ENCODE measurements at places on chromosomes 6 and 20.

DNA sequence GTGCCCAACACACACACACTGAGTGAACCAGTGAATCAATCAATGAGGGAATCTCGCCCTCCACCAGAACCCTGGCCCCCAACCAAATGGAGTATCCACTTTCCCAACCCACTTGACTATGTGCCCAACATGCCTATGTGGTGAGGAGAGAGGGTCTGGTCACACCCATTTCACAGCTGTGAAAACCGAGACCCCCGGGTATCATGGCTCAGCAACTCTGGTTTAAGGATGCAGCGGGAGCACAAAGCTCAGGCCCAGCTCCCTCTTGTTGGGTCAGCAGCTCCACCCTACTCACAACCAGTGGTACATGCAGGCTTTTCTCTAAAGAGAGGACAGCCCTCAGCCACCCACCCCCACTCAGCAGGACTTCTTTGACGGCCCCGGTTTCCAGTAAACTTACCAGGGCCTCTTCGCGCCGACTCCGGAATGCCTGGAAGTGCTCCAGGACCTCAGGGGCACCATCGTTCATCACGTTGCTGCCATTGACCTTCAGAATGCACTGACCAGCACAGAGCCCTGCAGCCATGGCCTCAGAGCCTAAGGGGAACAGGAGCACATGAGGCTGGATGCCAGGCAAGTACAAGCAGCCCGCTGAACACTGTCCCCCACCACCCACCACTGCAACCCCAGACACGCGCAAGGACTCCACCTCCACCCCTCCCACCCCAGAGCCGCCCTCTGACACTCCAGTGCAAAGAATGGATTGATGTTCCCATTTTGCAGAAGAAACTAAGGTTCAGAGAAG, 174.7 kb downstream of the PREX1 start:
- no peak for DNase-seq

DNA sequence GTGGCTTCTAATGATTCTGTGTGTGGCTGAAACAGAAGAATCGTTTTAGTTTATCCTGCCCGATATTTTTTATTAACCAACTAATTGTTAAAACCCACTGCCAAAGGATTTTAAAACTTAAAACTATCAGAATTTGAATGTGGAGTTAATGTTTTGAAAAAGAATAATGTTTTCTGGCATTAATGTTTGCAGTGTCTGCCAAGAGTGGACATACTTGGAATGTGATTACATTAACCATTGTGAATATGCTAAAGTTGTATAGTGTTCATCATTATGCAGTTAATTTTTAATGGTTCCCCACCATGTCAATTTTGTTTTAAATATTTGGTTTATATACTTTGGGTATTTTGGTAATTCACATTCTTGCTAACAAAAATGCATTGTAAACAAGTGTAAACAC, 24.4 kb downstream of the DCBLD1 start:
- DNase-seq = no peak

DNA sequence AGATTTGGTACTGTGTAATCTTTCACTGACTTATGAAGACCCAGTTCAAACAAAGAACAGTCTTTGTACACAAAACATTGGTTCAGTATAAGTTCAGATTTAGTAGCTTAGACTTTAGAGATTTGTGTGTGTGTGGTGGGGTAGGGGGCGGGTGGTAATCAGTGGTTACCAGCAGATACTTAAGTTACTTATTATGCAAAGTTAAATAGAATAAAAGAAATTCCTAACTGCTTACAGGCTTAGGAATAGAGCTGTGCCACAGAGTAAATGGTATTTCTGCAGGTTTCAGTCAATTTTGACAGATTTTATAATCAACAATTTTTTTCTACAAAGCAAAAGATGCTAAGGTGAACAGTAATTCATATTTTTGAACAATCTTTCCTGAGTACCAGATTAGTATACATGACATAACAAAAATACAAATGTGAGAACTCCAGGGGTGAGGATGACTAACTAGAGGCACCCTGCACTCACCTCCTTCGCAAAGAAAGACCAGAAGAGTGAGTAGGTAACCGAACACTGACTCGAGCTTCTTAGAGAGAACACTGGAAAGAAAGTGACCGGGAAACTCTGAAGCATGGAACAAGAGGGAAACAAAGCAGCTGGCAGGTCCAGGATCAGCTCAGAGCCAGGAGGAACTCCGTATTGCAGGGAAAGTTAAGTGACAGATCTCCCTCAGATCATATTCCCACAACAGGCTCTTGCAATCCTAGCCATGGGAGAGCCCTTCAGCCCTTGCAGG, 560.6 kb downstream of the COL12A1 start:
- no peak for DNase-seq

- DNase-seq = peak; percentile 4
Observed at GRCh38 chr6:38391206-38391605, 248.5 kb downstream of the BTBD9 start.

Data from Panc1 (cell line).